ENCODE measurements at places on chromosomes 3 and 15. TPM values are rescaled to one million over a fixed set of nuclear protein-coding genes. Genes with fewer than 3 reads are reported as not detected.

Gene TEX55
- total RNA-seq: not detected

Gene SPRED1
- total RNA-seq: 11.7 TPM

Gene LRTM1
- not detected for total RNA-seq

Gene RASL12
- 4.6 TPM for total RNA-seq

Gene TF
- total RNA-seq: 7.9 TPM

Gene MTFMT
- 22.1 TPM for total RNA-seq

Gene CEP19
- 0.78 TPM for total RNA-seq

Gene FBXW12
- 3.4 TPM for total RNA-seq

Gene TM4SF1
- 104 TPM for total RNA-seq

Gene FETUB
- not detected for total RNA-seq

Gene HCLS1
- total RNA-seq: 17.1 TPM

Gene DPH3
- total RNA-seq: 4.9 TPM

Gene SV2B
- total RNA-seq: 20.4 TPM

Gene NMD3
- 37.2 TPM for total RNA-seq

Gene FAM107A
- 14.5 TPM for total RNA-seq

Gene C2CD4A
- 2.1 TPM for total RNA-seq

Gene OCA2
- not detected for total RNA-seq

Gene NTRK3
- total RNA-seq: 0.66 TPM

Gene ST3GAL6
- total RNA-seq: 8.0 TPM
